ENCODE measurements at places on chromosomes 12 and 14. TPM values are rescaled to one million over a fixed set of nuclear protein-coding genes. Genes with fewer than 3 reads are reported as not detected.

- DNase-seq: no peak
Measured at GRCh38 chr14:99137001-99137700, 134.8 kb downstream of the BCL11B start.

GRCh38 chr14:102796661-102797190 is 19.5 kb downstream of the TRAF3 start:
- no peak for DNase-seq

DNA sequence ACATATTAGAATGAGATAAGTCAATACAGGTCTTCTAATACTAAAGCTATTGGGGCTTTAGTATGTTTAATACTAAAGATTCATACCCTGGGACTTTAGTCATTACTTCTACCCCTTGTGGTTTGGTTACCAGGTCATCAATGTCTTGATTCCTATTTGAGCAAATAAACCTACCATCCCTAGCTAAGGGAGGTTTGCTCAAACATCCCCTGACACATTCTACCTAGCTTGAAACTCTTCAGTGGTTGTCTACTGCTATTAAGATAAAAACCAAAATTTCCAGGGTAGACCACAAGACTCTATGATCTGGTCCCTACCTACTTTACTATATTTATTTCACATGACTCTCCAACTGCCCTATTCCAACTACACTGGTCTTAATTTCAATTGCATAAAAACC is 7.3 kb upstream of the C2CD5 start:
- DNase-seq: no peak

DNA sequence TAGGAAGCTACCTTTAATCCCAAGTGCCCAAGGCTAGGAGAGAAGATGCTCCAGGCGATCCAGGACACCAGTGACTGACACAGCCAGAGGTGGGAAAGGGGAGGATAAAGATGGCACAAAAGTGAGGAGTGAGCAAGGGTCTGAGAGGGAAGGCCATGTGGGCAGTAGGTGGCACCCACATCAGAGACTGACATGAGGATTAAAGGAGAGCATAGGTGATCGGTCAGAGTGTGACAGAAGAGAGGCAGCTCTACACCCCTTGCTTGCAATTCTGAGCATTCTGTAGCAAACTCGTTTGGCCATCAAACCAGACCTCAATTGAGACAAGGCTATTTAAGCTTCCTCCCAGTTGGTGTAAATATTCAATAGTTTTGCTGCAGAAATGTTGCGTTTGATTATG is 724 bp upstream of the CD27 start:
- DNase-seq: no peak

KCNK10 gene
- 0.16 TPM for polyA plus RNA-seq

DNA sequence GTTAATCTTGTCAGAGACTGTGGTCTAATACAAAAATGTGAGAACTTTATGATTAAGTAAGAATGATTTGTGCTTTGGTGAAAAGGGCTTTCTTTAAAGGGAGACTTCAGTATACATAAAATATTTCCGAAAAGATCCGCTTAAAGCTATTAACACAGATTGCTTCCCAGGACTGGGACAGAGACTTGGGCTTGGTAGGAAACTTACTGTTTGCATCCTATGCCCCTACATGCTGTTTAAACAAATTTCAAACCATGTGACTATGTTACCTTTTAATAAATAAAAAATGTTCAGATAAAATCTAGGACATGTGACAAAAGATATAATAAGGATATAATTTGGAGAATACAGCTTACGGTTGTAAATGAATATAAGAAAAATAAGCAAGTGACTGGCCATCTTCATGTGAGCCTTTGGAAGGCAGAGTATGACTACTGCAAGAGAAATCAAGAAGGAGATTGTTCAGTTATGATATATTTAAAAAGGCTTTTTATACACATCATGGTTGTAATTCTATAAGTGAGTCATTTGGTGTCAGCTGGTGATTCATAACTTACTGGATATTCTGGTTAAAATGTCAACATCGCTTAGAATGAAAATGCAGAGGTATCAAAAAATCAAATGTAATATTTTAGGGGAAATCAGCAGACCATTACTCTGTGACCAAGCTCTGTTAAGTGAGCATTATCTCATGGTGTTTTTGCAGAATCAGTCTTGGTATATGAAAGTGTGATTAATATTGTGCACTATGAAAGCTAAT is 234.7 kb upstream of the E2F7 start:
- DNase-seq: no peak

AHNAK2 gene
- 1.8 TPM for polyA plus RNA-seq

DNA sequence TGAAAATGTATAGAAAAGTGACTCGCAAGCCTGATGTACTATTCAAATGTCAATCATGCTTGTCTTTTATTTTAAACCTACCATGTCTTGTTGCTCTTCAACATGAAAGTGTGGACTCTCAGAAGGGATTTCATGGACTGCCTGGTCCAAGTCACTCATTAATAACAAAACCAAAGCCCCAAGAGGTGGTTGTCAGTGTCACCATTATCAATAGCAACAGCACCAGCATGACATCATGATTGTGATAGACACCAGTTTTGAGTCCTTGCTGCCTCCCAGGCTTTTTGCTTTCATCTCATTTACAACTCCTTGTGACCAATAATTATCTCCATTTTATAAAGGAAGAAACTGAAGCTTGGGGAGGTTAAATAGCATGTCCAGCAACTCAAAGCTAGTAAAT is 112.0 kb upstream of the TMPO start:
- DNase-seq: no peak

DNA sequence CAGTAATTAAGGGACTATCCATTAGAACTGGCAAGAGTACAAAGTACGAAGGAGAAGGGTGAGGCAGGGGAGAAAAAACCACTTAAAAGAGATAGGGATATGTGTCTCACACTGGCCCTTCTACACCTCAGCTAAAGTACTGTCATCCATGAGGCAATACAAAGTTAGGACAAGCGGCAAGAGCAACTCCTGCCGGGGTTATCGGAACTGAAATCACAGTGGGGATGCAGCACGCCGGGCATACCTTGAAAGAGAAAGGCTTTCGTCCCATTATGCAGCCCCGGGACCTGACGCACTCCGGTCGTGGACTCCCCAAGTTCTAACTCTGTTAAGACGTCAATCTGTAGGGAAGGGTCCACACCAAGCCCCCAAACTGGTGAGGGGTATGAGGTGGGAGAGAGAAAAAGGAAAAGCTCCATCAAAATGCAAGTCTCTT is 1.1 kb downstream of the NELL2 start:
- no peak for DNase-seq

NUAK1 gene
- 10.8 TPM for polyA plus RNA-seq

DNA sequence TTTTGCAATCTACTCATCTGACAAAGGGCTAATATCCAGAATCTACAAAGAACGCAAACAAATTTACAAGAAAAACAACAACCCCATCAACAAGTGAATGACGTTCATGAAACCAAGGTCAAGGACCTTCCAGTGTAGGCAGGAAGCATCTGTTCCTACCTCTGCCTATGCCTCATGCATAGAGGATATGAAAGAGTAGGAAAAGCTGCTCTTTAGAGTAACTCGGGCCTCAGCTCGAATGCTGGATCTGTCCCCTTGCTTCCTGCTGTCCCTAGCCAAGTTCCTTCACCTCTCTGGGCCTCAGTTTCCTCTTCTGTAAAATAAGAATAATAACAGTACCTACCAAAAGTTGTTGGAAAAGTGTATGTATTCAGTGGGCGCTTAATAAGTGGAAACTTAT is 65.0 kb downstream of the FOXN4 start:
- no peak for DNase-seq

- DNase-seq: no peak
Measured at GRCh38 chr14:102390064-102390855, 27.5 kb downstream of the TECPR2 start.

DNA sequence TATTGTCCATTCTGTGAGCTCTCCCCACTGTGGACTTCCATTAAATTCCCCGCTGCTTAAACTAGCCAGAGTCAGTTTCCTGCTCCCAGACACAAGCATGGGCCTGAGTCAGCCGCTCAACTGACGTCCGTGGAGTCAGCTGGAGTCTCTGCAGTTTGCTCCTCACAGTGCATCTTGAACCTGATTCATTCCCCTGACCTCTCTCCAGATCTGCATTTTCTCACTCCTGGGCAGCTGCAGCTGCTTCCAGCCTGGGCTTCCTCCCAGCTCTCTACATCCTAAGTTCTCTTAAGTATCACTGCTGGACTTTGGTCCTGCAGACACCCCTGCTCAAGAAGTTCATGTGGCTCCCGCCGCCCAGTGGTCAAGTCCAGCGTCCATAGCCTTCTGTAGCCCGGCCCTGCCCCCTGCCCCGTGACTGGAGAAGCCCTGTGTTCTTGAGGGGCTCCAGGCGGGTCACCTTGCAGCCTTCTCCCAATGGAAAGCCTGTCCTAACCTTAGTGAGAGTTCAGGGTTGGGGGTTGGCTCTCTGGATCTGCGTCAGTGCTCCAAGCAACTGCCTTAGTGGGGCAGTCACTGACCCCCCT is 20.0 kb downstream of the NFKBIA start:
- DNase-seq: no peak

ADAM21 gene
- polyA plus RNA-seq: 0.16 TPM

DNA sequence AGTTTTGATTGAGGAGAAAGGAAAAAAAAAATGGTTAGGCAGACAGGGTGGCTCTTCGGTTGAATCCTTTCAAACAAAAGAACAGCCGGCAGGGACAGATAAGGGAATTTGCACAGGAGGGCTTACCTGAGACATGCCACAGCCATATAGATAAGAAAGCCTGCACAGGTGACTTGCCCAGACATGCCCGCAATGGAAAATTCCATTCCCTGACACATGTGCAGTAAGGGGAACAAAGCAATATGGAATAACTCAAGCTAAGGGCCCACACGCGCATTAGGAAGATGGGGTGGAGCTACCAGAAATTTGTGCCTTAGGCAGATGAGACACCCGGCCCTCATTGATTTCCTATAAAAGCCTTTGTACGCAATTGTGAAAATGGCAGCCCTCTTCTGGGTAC is 86.7 kb downstream of the TMEM260 start:
- no peak for DNase-seq

RIPK3 gene
- polyA plus RNA-seq: 2.7 TPM

ERP29 gene
- polyA plus RNA-seq: 176 TPM

GRCh38 chr12:69851976-69852375 is 26.9 kb downstream of the MYRFL start:
- no peak for DNase-seq

EFS gene
- 53.0 TPM for polyA plus RNA-seq

DNA sequence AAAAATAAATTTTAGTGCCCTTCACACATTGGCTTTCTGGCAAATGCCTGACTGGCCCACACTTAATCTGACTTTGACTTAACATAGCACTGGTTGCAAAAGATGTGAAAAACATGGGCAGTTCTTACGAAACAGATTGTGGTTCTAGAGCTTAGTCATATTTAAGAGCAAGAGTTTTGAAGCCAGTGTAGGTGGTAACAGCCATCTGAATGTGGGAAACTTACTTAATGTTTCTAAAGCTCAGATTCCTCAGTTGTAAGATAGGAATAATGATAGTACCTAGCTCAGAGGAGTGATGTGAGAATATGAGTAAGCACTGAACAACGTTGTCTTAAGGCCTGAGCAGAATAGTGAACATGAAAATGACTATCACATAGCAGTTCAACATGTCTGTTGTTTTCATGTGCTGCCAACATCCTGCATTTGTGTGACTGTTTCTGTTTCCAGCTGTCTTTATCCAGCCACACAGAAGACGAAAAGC is 262.7 kb downstream of the SYT1 start:
- no peak for DNase-seq

- DNase-seq: no peak
Measured at GRCh38 chr14:46401066-46401465, 250.5 kb downstream of the RPL10L start.

POLR3B gene
- 18.4 TPM for polyA plus RNA-seq

- DNase-seq: no peak
Measured at GRCh38 chr12:131002216-131002631, 48.5 kb downstream of the ADGRD1 start.

ALDH2 gene
- 103 TPM for polyA plus RNA-seq

DNA sequence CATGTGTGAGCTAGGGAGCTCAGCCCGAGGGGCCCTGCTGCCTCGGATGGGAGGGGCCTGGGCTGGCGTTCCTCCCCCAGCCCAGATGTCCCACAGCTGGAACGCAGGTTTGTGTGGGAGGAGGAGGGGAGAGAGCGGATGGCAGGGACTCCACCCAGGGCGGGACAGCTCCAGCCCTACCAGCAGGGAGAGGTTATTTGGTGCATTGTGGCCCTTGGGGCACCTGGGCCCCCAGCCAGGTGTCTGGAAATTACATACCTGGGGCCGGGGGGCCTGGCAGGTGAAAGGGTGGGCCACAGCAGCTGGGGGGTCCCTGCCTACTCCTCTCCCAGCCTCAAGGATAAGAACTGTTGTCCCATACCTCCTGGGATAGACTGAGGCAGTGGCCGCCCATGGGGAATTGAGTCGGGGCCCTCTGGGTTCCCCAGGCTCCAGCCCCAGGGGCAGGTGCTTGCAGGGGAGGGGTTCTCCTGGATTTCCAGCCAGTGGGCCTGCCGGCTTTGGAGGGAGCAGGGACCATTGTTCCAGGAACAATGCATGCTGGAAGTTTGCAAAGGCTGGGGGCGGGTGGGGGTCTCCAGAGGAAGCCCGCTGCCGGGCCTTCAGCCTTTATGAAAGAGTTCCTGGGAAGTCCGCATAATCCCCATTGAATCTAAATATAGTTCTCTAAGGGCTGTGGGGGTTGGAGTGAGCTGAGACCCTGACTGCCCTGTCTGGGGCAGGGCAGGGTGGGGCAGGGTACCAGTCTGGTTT is 1.2 kb downstream of the KIF26A start:
- DNase-seq: no peak

DNA sequence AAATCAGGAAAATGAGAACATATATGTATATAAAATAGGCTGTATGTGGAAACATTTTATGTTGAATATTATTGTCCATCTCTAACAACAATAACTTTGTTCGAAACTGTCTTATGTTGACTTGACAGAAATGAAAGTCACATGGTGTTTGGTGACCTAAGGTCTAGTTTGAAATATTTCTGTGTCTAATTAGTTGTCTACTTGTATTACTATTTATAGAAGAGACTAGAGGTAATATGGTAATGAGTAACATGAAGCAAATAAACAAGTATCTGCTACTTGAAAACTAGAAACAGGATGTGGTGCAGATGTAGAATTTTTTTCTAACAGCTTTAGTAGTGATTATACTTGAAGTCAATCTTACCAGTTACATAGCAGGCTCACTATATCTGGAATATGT is 3.9 kb downstream of the GPHN start:
- DNase-seq: no peak

KCNH3 gene
- polyA plus RNA-seq: 6.9 TPM

LIN7A gene
- 21.3 TPM for polyA plus RNA-seq

DNA sequence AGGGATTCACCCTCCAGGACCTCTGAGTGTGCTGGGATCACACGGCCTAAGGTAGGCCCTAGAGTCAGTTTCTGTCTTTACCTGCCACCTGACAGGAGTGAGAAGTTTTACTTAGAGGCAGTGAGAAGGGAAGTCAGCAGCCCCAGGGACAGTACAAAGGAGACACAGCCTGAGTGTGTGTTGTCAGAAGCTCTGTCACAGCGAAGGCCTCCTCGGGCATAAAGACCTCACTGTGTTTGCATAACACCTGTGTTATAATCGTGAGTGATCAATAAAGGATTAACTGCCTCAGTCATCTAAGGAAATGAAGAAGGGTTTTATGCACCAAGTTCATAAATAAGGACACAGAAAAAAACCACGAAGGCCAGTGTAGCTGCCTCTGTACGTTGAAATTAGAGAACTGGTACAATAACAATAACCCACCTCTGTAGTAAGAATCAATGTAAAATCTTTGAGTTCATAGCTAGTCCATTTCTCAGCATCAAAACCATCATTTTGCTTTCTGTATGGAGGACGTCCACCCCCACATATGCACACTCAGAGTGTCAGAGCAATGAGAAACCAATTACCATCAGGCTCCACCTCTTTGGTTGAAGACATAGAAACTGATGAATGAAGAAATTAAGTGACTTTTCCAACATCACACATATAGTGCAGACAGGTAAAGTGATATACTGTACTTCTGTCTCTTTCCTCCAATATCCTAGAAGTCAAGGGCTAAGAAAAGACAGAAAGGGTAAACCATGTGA is 159.3 kb downstream of the DAD1 start:
- DNase-seq: no peak

All from right renal pelvis (tissue), 4 donors.